Left hindlimb (tissue), 1 donor: ENCODE measurements at places on chromosomes 1 and 21.

GRCh38 chr1:200279810-200280411 is 129.9 kb downstream of the ZNF281 start:
- no peak for DNase-seq

- no peak for DNase-seq
Observed at GRCh38 chr1:91700771-91701471, 185.0 kb downstream of the TGFBR3 start.

DNA sequence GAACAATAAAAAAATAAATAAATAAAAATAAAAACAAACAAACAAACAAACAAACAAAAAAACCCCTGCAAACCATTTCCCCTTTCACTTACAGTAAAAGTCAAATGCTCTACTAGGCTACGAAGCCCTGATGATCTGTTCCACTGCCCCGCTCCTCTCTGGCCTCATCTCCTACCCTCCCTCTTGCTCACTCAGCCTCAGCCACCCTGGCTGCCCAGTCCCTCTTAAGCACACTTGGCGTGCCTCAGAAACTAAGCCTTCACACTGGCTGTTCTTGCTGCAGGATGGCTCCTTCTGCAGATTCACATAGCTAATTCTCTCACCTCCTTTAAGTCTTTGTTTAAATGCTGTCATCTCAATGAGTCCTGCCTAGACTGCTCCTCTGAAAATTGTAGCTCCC is 30.8 kb upstream of the UHMK1 start:
- DNase-seq: no peak

DNA sequence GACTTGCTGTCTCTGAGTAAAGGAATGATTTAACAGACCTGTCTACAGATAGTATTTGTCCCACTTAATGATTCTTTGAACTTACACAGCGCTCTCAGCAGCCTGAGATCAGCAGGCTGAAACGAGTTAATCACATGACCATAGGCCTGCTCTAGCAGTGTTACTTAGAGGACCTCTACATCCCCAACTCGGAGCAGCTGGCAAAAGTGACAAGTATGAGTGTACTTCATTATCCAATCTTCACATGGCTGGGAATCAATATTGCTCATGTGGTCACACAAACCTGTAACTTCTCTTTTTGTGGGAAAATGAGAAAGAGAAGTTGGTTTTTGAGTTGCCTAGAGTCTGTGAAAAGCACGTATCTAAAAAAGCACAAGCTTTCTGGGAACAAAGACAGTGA is 11.4 kb upstream of the ATP13A2 start:
- no peak for DNase-seq

GRCh38 chr1:212044851-212045250 is 9.3 kb downstream of the DTL start:
- no peak for DNase-seq

DNA sequence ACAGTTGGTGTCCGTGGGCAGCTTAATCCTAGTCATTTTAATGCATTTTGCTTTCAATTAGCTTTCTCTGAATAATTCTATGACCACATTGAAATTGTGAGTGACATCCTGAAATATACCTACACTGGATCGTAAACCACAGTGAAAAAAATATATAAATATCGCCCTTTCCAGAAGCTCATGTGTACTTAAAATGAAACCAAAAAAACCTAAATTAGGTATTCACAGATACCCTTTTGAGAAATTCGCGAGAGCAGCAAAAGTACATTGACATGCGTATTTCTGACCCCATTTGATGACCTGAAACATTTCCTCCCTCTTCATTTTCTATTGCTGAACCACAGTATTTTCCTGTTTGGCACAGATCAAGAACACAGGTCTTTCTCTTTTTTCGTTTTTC is 253.8 kb downstream of the LTN1 start:
- DNase-seq: no peak

DNA sequence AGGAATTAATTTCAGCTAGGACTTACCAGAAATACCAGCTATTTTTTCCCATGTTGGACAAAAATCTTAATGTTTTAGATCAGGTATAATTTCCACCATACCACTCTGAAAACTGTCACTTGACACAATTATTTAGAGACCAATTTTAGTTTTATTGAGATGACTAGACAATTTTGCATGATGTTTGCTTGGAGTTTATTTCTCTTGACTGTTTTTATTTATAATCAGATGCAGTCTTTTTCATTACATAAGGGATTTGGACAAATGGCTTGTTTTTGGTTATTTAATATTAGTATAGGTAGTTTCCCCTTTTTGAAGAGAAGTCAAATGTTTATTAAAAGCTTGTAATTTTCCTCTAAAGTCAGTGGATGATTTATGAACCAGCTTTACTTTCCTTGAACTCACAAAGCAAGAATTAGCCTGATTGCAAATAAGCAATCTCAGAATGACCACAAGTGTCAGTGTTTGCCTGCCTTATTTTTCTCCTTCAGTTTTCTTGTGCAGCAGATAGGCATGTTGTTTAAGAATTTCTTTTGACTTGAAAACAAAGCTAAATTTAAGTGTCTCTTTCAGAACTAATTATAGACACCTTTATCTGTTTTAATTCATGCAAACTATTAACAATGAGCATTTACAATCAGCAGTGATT is 3.8 kb upstream of the B3GALT2 start:
- DNase-seq: no peak

GRCh38 chr1:208222376-208223126 is 21.6 kb downstream of the PLXNA2 start:
- no peak for DNase-seq

DNA sequence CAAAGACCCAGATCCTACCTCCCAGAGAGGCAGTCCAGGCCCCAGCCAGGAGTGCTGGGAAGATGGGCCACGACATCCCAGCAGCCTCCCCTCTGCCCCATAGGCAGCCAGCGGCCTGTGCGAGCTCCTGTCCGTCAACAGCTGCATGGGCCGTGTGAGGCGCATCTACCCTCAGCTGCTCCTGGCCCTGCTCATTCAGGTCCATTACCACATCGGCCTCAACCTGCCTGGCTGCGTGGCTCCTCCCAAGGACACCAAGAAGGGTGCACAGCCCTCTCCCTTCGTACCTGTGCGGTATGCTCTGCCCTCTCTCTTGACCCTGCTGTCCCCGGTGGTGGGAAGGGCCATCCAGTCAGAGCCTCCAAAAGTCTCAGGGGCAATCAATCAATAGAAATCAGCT is 29.5 kb upstream of the TTC4 start:
- DNase-seq: no peak

DNA sequence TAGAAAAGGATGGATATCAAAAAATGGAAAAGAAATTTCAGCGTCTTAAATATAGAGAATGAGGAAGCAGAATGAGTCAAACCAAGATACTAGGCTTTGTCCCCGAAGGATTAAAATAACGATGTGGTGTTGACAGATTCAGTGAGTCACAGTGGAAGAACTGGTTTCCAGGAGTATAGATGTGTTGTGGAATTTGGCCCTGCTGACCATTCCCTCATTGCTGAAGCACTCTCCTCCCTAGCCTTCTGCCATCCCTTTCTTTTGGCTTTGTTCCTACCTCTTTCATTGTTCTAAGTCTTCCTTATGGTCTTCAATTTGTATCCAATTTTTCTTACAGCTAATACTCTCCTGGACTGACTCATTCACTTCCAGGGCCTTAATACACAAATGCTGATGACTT is 23.1 kb upstream of the USP25 start:
- peak; percentile 62 for DNase-seq

- no peak for DNase-seq
Observed at GRCh38 chr21:42376338-42376982, 10.1 kb upstream of the TFF1 start.

DNA sequence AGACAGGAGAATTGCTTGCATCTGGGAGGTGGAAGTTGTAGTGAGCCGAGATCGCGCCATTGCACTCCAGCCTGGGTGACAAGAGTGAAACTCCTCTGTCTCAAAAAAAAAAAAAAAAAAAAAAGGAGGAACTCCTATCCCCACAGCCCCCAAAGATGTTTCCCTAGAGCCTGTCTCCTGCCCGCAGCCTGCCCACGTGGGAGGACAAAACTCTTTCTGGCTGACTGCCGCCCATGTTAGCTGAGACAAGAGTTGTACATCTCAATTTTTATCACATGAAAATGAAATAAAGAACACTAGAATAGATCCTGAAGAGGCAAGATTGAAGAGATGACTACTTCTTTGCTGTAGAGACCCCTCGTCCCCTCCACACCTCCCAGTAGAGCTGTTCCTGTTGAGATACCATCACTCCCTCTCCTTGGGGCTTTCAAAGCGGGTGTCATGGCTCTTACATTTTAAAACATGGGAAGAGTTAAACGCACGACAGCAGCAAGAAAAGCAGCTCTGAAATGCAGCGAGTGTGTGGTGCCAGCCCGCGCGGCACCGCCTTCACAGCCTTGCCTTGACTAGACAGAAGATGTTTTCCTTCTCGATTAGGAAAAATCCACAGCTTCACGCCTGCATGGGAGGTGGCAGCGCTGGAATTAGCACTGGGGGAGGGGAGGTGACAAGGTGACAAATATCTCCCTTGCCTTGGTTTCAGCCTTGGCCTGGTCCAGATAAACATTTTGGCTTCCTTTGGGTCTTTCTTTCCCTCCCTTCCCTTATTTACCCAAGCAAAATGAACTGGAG is 253.4 kb upstream of the CSF3R start:
- no peak for DNase-seq

GRCh38 chr1:245046315-245046714 is 108.5 kb upstream of the KIF26B start:
- no peak for DNase-seq
